Heart right ventricle (tissue), 16 donors: ENCODE measurements at places on chromosomes 3 and 15. TPM values are rescaled to one million over a fixed set of nuclear protein-coding genes. Genes with fewer than 3 reads are reported as not detected.

GRCh38 chr3:129966876-129967275 lies 7.6 kb upstream of the TRH start:
- no peak for DNase-seq

- DNase-seq, result no peak
These were observed 8.9 kb downstream of the ECE2 start for GRCh38 chr3:184284696-184285095.

DNA sequence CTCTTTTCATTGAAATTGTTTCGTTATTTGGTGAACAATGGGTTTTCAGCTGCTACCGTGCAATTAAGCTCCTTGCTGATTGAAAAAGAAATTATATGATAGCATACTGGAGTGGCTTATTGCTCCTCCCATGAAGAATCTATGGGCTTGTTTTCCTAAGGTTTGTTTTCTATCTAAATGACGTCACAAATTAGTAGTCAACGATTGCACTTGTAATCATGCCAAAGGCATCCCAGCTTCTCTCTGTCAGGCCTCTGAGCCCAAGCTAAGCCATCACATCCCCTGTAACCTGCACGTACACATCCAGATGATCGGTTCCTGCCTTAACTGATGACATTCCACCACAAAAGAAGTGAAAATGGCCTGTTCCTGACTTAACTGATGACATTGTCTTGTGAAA lies 388.0 kb upstream of the LMCD1 start:
- no peak for DNase-seq

DNA sequence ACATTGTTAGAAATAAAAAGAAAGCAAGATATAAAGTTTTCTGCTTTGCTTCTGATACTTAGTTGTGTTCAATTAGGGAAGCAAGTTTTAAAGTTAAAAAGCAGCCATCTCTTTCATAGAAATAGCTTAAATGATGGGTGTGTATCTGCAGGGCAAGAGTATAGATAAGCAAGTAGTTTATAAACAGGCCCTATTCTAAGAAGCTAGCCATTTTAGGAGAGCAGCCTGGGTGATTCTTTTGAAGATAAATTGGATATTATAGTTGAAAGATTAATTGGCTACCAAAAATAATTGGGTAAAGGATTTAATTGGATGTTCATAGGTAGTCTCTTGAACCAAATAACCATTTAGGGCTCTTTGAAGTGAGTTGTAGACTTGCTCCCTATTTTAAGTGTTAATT lies 5.6 kb downstream of the EIF3J start:
- no peak for DNase-seq

DNA sequence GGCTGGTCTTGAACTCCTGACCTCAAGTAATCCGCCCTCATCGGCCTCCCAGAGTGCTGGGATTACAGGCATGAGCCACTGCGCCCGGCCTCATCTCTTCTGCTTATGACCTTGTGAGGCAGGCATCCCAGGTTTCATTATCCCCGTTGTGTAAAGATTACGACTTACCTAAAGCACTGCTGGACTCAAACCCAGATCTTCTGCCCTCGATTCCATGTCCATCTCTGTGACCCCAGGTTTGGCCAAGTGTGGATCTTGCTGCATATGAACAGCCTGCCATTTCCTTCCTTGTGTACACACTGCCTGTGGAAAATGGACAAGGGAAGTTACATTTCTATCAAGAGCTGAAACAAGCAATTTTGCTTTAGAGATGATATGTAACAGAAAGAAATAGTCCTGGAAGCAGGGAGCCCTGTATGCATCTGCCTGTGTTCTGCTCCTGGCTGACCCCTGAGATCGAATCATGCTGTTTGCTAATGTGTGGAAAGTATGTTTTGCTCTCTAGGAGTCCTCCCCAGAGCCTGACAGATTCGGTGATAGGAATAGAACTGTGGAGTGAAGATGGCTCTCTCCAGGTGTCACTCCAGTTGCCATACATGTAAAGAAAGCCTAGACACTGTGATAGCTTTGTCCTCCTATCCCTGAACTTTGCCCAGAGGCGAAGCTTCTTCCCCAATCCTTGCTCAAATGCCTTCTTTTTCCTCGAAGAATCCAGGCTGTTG lies 11.8 kb upstream of the LIPC start:
- DNase-seq, result no peak

DNA sequence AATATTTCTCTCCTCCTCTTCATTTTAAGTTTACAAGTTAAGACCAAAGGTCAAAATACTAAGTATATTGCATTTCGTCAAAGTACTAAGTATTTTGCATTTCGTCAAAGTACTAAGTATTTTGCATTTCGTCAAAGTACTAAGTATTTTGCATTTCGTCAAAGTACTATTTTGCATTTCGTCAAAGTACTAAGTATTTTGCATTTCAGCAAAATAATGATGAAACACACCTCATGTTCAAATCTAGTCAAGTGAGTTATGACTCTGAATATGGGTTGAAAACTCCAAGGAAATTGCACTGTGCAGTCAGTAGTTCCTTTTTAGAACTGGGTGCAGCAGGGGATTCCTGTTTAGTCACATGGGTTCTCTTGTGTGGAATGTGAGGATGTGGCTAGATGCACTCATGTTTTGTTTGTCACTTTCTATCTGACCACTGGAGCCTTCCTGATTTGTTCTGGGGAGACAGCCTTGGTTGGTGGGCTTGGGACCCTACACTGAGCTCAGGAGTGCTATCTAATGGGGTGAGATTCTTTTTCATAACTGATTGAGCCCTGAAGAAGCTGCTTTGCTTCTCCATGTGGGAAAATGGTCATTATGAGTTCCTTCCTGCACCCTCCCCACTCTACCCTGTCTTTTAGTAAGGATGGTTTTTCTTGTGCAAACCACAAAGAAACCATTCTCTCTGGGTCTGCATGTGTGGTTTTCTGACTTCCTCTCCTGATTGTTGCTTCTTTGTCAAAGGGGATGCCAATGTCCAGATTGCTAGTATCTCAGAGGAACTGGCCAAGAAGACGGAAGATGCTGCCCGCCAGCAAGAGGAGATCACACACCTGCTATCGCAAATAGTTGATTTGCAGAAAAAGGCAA lies 73.4 kb downstream of the CCK start:
- DNase-seq, result no peak

DNA sequence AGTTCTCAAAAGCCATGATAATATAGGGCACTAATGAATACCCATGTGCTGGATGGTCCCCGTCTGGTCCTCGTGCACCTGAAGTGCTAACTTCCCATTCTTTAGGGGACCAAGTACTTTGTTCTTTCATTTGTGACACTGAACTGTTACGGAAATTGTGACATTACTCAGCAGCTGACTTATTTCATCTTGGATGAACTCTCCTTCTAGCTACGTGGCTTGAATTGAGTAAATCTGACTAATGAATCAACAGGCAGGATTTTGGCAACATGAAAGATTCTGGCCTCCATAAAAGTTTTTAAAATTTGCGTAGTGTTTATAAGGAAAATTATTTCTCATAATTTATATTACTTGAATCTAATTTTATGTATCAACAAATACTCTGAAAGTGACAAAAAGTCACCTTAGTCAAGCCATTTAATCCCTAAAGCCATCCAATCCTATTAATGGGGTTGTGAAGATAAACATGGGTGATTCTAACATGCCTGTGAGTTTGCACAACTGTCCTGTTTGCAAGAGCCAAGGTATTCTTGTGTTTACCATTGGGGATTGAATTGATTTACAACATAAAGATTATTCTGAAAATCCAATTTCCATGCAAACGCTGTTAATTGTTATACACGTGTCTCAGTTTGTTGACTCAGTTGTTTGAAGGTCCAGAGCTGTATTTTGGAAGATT lies 119.9 kb downstream of the AGBL1 start:
- DNase-seq, result no peak

GRCh38 chr3:16536996-16537395 lies 23.5 kb upstream of the RFTN1 start:
- DNase-seq, result no peak

- peak; percentile 75 for DNase-seq
These were observed 626 bp upstream of the GPR176 start for GRCh38 chr15:39920510-39921273.

- DNase-seq, result no peak
These were observed 585 bp downstream of the KIF23 start for GRCh38 chr15:69414701-69415167.

DNA sequence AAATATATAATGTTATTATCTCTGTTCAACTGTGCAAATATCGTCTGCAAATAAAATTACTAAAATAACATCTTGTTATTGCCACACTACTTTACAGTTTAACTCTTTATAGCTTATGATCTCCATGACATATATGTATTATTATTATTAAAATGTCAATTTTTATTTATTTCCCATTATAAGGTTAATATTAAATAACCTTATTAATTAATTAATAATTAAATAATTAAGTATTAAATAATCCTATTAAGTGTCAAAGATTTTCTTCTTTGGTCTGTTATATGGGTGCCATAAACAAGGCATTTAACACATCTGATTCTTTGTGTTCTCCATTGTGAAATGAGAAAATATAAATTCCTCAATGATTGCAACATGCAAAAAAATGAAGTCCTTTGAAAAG lies 10.0 kb downstream of the BCHE start:
- no peak for DNase-seq

DNA sequence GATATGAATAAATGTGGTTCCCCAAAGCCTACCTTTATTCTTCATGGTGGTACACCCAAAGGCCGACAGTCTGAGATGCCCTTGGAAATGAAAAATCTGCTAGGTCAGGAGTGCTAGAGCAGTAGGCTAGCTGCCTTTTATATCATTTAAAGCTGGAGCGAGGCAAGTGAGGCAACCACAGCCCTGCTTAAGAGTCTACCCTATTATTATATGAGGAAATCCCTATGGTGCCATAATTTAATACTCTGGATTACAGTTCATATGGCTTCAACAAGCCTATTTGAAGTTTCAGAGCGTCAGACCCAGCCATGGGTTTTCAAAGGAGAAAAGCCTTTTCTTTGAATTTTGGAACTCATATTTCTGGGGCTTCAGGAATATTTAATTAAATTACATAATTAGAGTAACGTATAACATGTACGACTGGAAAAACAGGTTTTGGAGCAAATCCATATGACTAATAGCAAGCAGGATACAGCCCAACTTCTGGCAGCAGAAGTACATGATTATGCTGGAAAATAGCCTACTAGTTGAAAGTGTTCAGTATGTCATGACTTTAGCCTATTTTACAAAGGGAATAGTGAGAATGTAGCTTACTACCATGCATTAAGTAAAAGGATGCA lies 18.0 kb upstream of the SLTM start:
- no peak for DNase-seq

GRCh38 chr3:31242026-31242960 lies 290.4 kb upstream of the STT3B start:
- DNase-seq, result no peak

DNA sequence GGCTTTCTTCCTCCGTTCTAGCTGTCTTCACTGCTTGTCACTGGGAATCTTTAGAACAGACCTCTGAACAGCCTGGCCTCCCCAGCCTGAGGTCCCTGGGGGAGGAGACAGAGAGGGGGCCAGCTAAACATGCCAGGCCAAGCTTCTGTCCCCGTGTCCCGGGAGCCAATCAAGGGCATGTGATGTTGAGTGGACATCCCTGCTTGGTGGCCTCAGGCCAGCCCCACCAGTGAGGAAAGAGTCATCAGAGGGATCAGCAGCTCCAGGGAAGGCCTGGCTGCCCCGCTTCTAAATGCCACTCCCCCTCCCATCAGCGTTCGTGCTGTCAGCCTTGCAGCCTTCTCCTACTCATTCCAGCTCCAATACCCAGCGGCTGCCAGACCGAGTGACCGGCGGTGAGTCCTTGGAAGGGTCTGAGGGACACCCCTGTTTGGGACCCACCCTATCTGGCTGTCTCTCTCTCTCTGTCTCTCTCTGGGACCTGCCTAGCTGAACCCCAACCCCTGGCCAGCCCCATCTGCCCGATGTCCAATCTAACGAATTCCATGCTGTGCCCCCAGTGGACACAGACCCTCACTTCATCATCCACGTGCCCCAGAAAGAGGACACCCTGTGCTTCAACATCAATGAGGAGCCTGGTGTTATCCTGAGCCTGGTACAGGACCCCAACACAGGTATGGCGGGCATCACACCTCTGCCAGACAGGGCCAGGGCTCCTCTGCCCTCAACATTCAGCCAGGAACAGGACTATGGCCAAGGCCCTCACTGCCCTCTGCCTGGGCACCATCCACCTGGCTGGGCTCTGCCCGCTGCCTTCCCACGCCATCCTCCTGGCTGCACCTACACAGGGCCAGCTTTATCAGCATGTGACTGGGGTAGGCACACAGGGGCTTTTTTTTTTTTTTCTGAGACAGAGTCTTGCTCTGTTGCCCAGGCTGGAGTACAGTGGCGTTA lies 6.6 kb upstream of the ITIH3 start:
- no peak for DNase-seq

GRCh38 chr3:168988853-168989252 lies 674.7 kb downstream of the MECOM start:
- DNase-seq, result no peak

DNA sequence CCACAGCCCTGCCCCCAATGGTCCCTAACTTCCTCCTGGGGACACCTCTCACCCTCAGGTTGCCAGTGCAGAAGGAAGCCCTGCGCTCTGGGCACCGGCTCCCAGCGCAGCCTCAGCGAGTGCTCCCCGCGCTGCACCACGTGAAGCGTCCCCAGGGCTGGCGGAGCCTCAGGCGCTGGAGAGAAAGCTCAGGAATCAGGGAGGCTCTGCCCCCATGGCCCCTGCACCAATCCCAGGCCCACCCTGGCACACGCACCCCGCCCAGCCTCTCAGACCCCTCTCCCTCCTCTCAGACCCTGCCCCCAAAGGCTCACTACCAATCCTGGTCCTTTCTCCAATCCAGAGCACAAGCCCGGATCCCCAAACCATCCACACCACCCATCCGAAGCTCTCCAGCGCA lies 6.9 kb downstream of the COL7A1 start:
- DNase-seq, result no peak

DNA sequence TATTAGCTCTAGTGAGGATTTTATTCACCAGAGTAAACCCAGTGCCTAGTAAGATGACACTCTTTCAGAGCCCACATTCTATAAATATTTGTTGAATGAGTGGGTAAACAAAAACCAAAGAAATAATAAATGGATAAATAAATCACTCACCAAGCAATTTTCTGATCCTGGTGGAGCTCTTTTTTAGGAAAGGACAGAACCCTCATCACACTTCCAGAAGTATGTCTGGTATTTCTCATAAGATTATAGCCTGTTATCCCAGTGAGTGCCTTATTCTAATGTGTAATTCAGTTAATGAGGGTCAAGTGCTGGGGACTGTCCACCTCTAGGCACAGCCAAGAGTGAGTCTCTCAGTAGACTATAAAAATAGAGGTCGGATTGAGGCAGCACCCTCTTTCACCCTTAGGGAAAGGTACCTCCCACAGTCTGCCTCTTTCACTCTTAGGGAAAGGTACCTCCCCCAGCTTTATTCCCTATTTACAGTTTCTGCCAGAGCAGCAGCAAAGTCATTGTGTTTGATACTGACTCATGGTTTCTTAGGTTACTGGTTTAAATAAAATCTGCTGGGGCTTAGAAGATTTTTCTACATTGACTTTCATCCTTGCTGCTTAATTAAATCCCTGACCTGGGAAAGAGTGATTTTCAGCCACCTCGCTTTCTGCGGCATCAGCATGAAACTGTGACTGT lies 145.0 kb downstream of the STAC start:
- DNase-seq, result no peak

Gene LRRC34
- total RNA-seq, result 1.3 TPM

Gene IQCF5
- total RNA-seq, result not detected

Gene SERPINI1
- total RNA-seq, result 11.8 TPM

Gene TMED3
- 13.0 TPM for total RNA-seq

Gene EAF2
- 1.8 TPM for total RNA-seq

Gene ACTRT3
- total RNA-seq, result 0.65 TPM

Gene SPINK8
- total RNA-seq, result not detected

Gene IL17RE
- 1.8 TPM for total RNA-seq

Gene PRKCD
- total RNA-seq, result 7.6 TPM

Gene ROBO1
- 4.9 TPM for total RNA-seq

Gene COL8A1
- 15.6 TPM for total RNA-seq

Gene CYP8B1
- total RNA-seq, result not detected

Gene GANC
- 19.8 TPM for total RNA-seq

Gene ALDH1A3
- total RNA-seq, result 5.8 TPM

Gene TMEM45A
- total RNA-seq, result 7.1 TPM
